Right renal cortex interstitium (tissue), 3 donors: ENCODE measurements at places on chromosomes 1 and 21. TPM values are rescaled to one million over a fixed set of nuclear protein-coding genes. Genes with fewer than 3 reads are reported as not detected.

CYP4Z1 gene
- 0.12 TPM for polyA plus RNA-seq

GRCh38 chr1:99217599-99217998 lies 46.7 kb upstream of the PLPPR4 start:
- DNase-seq = no peak

GRCh38 chr1:168210312-168210711 lies 15.5 kb upstream of the SFT2D2 start:
- DNase-seq = no peak

DNA sequence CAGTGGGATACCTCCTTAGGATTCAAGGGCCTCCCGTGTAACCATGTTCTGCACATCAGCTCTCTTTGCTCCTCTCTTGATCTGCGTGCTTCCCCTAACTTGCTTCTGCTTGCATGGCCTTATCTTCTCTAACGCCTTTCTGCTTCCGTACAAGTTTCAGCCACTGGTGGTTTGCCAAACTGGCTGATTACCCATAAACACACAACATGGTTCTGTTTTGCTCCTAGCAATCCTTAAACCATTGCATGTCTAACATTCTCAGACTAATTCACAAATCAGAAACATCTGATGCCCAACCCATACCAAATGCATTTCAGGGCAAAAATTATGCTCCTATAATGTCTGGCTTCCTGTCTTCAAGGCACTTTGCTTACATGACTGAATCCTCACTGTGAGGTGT lies 166.4 kb downstream of the PBX1 start:
- DNase-seq = no peak

DNA sequence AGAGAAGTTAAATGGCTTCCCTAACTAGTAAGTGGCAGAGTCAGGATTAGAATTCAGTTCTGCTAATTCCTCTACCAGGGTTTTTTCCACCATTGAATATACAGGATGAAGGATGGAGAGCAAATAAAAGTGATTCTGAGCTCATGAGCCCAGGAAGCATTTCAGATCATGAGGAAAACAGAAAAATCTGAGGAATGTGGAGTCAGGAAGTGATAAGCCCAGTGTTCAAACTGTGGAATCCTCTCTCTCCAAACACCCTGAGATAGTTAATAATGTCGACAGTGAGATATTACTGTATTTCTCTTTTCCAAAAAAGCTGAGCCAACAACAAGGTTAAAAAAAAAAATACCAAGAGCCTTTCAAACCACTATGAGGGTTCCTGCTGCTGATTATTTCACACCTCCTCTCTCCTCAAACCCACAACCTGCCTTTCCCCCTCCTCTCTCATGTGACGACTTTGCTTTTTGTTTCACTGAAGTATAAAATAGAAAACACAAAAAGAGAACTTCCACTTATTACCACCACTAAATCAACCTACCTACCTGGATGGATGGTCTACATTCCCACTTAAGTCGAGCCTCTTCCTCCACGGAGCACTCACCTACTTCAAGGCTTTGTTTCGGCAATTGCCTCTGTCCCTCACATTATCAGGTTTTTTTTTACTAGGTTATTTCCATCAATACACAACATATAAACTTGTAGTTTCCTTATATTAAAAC lies 8.9 kb downstream of the SLAMF1 start:
- no peak for DNase-seq

GRCh38 chr1:224637936-224638335 lies 21.8 kb downstream of the CNIH3 start:
- DNase-seq = no peak

WNT3A gene
- polyA plus RNA-seq = 0.17 TPM
